Placental pericyte (primary cell): ENCODE measurements at places on chromosomes 1 and 21. TPM values are rescaled to one million over a fixed set of nuclear protein-coding genes. Genes with fewer than 3 reads are reported as not detected.

The GNG4 gene
- total RNA-seq, result 0.44 and 3.4 TPM in 2 replicates

The MIS18A gene
- total RNA-seq, result 2.4 and 12.5 TPM in 2 replicates

The CYP2J2 gene
- 0.29 TPM in 1 of 2 replicates, not detected in the other for total RNA-seq

The PLEKHN1 gene
- 0.66 and 4.9 TPM in 2 replicates for total RNA-seq

The KCNJ6 gene
- total RNA-seq, result 0.14 and 0.22 TPM in 2 replicates

The PRAMEF8 gene
- total RNA-seq, result not detected in 2 replicates

The BCAR3 gene
- 41.6 and 82.3 TPM in 2 replicates for total RNA-seq

The SUSD4 gene
- total RNA-seq, result 2.3 TPM in 1 of 2 replicates, not detected in the other

The TIAM1 gene
- total RNA-seq, result 1.7 TPM in 1 of 2 replicates, not detected in the other
